Transverse colon (tissue), 4 donors: ENCODE measurements at places on chromosomes 4 and X. TPM values are rescaled to one million over a fixed set of nuclear protein-coding genes. Genes with fewer than 3 reads are reported as not detected.

DNA sequence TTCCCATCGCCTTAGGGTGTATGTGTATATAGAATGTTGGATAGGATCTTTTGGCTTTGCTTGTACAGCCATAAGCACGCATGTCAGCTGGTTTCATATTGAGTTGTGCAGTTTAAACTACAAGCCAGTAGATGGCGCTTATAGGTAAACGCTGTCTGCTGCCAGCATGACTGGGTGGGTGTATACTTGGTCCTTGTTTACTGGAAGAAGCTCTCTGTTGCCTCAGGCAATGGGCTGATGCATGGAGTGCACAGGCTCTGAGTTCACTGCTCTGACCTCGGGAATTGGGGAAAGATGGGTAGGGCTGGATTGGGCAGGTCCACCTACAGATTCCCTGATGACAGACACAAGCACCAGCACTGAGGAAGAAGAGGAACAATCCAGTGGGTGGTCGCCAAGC is 831.5 kb downstream of the STIM2 start:
- no peak for DNase-seq

MAGEA12 gene
- not detected for total RNA-seq

TRIM60 gene
- total RNA-seq, result not detected

DNA sequence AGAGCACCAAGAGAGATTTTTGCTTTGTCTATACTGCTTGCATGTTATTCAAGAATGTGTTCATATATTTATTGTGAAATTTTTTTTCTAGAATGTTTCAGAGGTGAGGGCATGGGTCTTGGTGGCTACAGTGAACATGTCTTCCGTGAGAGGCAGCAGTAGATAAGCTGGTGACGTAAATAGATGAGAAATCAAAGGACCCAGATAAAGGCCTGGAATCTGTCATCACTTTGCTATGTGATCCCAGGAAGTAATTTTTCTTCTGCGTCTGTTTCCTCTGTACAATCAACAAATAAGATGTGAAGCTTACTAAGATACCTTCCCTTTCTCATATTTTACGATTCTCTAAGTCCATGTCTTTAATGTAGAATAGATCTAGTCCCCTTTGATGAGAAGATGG is 129.1 kb downstream of the COL4A6 start:
- no peak for DNase-seq

DNA sequence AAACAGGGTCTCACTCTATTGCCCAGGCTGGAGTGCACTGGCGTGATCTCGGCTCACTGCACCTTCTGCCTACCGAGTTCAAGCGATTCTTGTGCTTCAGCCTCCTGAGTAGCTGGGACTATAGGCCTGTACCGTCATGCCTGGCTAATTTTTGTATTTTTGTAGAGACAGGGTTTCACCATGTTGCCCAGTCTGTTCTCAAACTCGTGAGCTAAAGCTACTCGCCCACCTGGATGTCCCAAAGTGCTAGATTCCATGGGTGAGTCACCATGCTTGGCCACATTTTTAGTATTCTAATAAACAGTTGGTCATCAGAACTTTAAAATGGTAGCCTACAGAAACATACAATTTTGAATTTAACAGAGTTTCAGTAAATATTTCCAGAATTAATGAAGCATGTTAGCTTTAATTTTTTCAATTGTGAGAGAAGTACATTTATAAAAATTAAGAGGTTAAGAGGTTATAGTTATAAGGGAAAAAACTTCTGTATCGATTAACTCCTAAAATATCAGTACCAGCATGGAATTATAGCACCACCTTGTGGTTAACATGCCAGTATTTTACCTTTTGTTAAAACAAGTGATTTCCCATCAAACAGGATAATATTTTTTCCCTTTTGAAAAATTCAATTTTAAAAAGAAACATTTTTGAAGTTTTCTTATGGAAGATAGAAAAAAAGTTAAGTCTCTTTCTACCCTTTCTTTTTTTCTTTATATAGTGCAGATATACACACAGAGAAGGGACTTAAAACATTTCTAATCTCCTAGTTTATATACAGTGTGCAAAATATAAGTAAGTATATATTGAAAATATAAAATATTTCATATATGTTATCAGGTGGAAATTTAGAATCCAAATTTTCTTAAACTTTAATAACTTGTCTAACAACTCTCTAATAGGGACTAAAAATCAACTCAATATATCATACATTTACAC is 35.4 kb downstream of the CEP44 start:
- DNase-seq, result no peak
